ENCODE measurements at places on chromosomes 7 and 10. TPM values are rescaled to one million over a fixed set of nuclear protein-coding genes. Genes with fewer than 3 reads are reported as not detected.

DNA sequence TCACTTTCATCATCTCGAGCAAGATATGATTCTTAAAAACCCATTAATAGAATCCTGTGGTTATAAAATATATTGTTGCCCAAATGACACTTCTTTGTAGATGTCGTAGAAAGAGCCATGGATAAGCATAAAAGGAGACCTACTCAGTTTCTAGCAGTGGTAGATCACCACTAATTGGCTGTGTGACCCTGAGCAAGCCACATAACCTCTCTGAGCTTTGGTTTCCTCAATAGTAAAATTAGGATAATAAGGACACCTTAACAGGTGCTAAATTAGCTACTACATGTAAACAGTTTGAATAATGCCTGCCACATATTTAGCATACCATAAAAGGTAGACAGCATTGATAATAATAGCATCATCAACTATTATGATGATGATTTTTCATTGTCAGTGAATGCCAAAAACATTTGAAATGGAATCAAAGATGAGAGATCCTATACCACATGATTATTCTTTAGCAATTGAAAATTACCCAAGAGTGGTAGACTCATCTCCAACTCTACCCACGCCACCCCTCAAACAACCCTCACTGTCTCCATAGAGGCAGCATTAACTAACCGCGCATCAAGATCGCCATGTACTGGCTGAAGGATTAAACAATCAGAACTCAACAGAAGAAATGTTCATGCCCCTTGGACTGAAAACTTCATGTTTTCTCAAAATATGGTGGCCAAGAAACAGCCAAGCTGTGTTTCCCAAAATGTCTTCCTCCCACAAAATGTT, 45.8 kb downstream of the CHST15 start:
- no peak for DNase-seq

DNA sequence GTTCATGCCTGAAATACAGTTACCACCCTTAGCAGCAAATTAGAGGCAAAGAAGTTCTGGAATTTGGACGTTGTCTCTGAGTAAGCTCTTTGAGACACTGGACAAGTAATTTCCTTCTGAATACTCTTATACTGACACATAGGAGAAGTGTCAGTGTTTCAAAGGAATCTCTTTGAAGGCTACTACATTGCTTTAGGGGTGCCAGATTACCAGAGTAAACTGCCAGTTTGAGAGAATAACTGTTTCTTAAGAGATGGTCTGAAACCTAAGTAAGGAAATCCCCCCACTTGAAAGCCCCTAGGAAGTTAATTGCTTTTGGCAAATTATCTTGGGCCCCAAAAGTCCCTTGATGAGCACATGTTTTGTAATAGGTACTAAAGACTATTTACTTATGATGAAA, 3.4 kb downstream of the FAS start:
- DNase-seq = no peak

GRCh38 chr10:60898321-60898720, 45.7 kb downstream of the RHOBTB1 start:
- no peak for DNase-seq

- no peak for DNase-seq
These were observed 55.8 kb downstream of the CDHR3 start for GRCh38 chr7:106018566-106019469.

Gene PKD2L1
- not detected for total RNA-seq

GRCh38 chr7:87480386-87480785, 4.9 kb upstream of the ABCB4 start:
- no peak for DNase-seq

Gene MSRB2
- total RNA-seq = 11.7 TPM

Gene TSPAN14
- 136 TPM for total RNA-seq
